ENCODE measurements at places on chromosomes 11 and 22.

DNA sequence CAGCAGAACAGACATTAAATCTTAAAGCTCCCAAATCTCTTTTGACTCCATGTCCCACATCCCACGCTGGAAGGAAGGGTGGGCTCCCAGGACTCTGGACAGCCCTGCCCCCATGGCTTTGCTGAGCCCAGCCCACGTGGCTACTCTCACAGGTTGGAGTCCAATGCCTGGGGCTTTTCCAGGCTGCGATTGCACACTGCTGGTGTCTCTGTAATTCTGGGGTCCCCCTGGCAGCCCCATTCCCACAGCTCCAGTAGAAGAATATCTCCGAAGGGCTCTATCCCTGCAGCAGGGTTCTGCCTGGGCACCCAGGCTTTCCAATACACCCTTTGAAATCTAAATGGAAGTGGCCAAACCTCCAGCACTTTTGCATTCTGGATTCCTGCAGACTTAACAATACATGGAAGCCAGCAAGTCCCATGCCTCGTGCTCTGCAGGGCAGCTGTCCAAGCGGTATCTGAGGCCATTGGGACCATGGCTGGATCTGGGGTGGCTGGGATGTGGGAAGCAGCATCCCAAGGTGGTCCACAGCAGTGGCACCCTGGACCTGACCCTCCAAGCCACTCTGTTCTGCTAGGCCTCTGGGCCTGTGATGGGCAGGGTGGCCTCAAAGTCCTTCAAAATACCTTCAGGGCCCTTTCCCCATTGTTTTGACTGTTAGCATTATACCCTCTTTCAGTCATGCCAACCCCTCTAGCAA is 47.9 kb upstream of the TH start:
- no peak for DNase-seq

DNA sequence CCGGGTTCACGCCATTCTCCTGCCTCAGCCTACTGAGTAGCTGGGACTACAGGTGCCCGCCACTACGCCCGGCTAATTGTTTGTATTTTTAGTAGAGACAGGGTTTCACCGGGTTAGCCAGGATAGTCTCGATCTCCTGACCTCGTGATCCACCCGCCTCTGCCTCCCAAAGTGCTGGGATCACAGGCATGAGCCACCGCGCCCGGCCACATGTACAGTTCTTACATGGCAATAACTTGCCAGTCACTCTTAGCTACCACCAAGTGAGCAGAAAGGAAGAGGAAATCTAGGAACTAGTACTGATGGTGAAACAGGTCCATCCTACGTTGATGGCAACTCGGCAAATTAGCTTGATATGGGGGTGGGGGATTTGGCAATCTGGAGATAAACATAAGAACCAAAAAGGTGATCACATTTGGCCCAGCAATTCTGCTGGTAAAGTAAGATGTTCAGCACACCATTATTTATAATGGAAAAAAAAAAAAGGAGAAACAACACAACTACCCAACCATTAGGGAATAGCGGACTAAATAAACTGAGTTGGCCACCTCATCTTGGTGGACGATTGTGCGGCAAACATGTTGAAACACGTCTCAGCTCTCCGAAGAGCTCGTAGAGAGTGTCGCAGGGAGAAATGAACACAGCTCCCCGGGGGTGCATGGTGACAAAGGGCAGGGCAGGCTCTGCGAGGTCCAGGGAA is 5.3 kb downstream of the NLRP6 start:
- DNase-seq, result no peak

- peak; percentile 47 for DNase-seq
Observed at GRCh38 chr11:47179655-47179991, 2.9 kb upstream of the ARFGAP2 start.

DNA sequence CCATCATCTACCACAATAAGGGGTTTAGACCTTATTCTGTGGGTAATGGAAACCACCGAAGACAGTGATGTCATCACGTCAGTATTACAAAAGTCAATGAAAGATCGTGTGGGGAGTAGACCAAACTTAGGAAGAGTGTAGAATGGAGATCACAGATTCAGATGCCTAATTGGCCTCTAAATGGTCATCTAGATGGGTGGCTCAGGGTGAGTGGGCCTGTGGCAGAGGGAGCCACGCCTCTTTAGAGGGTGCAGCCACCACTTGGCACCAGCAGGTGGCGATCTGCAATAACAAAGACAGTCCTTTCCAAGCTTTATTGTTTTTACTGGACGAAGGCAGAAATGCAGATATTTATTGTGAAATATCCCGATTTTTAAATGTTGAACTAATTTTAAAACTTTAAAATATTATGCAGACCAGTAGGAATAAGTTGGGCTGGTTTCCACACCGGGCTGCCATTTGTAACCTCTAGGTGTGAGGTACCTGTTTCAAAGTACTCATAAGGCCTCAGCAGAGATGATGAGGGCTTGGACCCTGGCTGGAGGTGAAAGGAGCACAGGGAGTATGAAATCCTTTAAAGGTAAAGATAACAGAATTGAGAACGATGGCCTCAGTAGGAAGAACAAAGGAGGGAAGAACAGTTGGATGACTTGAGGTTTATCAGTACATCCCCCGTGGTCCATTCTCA is 222.0 kb downstream of the DBX1 start:
- peak; percentile 23 for DNase-seq

GRCh38 chr11:31237819-31238760 is 131.4 kb downstream of the DCDC1 start:
- DNase-seq, result no peak

GRCh38 chr22:47151490-47151889 is 389.0 kb downstream of the TBC1D22A start:
- DNase-seq, result no peak

DNA sequence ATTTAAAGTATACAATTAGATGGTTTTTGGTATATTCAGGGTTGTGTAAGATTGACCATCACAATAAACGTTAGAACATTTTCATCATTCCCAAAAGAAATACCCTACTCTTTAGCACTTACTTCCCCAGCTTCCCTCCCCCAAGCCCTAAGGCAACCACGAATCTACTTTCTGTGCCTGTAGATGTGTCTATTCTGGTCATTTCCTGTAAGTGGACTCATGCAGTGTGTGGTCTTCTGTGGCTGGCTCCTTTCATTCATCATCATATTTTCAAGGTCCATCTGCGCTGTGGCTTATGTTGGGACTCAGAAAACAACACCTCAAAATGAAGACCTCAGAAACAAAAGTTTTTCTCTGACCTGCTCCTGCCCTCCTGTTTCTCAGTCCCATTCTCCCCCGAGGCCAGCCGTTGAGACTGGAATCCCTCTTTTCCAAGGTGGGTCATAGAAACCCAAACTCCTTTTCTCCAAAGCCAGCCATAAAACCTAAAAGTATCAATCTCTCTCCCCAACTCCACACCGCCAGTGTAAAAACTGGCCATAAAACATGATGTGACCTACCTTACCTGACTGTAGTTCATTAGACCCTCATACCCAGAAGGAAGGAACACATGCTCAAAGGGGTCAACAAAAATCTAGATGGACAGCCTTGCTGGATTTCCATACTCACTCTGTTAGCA is 12.9 kb upstream of the TMPRSS13 start:
- no peak for DNase-seq

GRCh38 chr11:32307471-32307870 is 127.9 kb downstream of the WT1 start:
- DNase-seq, result no peak

DNA sequence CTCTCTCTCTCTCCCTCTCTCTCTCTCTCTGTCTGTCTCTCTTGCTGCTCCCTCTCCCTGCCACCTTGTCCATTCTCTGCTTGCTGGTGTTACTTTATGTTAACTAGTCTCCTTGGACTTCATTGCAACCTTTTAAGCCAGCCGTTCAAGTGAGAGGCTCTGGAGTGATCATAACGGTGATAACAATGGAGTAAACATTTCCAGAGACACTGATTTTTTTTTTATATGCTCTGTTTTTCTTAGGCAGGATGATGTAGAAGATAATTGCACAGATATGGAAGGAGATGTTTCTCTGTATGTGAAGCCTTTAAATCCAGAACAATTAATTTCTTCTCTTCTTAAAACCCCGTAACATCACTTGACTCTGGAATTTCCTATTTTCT is 287.7 kb downstream of the TMEM135 start:
- DNase-seq, result no peak

- DNase-seq, result no peak
Observed at GRCh38 chr11:124801636-124802312, 1.6 kb upstream of the MSANTD2 start.

All from activated T-cell treated with anti-CD3 and anti-CD28 coated beads, Interleukin-2, amount 50 U/mL, for 1 hour (primary cell).